Iris pigment epithelial cell (primary cell): ENCODE measurements at places on chromosomes 4 and X.
A peak's percentile ranks its signal among the peaks of the same experiment; 100 is the strongest.

GRCh38 chr4:36402008-36402758 lies 120.8 kb downstream of the DTHD1 start:
- no peak for DNase-seq

DNA sequence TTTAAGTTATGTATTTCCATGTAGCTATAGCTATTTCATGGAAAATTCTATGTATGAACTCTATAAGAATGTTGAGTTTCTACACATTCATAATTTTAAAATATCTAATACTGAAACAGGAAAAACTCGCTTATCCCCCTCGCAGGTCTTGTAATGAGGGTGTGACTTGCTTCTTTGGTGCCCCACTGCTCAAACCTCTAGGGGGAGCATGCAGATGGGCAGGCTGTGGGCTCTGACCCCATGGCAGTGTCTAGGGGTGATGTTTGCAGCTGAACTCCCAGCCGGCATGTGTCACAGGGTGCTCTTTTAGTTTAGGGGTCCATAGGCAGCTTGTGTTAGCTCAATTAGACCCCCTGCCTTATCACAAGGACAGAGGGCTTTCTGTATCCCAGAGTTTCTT lies 1825.7 kb upstream of the ADGRL3 start:
- no peak for DNase-seq

- no peak for DNase-seq
Observed at GRCh38 chr4:165874072-165874790, 1.2 kb downstream of the TLL1 start.

- DNase-seq: no peak
Observed at GRCh38 chr4:22454955-22455354, 60.9 kb downstream of the ADGRA3 start.

- peak; percentile 47 for DNase-seq
Observed at GRCh38 chrX:40175511-40176350, 78.0 kb upstream of the BCOR start.

DNA sequence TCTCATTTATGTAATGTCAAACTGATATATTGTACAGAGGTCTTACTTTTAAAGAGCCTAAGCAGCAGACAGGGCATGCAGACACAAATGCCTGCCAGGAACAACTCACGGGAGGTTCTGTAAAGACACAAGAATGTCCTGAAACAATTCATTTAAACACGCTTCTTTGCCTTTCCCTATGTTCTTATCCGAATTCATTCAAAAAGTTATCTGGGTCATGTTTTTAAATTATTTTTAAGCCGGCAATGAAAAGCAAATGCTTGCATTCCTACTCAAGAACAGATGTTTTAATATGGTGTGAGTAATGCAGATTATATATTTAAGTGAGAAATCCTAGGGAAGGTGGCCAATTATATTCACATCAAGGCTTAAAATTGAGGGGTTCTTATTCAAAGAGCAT lies 192.6 kb downstream of the PDGFC start:
- peak; percentile 59 for DNase-seq

- DNase-seq: no peak
Observed at GRCh38 chrX:23331701-23332100, 2.9 kb upstream of the PTCHD1 start.

DNA sequence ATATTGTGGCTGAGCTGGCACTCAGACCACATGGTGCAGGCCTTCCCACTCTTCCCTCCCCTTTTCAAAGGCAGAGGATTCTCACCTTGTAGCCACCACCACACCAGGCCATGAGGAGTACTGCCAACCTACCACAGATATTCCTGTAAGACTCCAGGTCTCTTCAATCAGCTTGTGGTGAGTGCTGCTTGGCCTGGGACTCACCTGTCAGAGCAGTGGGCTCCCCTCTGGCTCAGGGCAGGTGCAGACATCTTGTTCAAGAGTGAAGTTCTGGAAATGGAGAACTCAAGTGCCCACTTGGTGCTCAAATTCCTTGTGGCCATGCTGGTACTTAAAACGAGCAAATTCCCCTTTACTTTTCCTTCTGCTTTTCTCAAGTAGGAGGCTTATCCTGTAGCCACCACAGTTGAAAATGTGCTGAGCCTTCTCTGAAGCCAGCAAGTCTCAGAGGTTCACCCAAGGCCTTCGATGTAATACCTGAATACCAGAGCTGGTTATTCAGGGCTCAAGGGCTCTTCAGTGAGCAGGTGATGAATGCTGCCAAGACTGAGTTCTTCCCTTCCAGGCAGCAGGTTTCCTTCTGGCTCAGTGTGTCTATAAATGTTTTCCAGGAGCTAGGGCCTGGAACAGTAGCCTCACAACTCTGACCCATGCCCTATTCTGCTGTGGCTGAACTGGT lies 212.9 kb downstream of the TEX13C start:
- no peak for DNase-seq

DNA sequence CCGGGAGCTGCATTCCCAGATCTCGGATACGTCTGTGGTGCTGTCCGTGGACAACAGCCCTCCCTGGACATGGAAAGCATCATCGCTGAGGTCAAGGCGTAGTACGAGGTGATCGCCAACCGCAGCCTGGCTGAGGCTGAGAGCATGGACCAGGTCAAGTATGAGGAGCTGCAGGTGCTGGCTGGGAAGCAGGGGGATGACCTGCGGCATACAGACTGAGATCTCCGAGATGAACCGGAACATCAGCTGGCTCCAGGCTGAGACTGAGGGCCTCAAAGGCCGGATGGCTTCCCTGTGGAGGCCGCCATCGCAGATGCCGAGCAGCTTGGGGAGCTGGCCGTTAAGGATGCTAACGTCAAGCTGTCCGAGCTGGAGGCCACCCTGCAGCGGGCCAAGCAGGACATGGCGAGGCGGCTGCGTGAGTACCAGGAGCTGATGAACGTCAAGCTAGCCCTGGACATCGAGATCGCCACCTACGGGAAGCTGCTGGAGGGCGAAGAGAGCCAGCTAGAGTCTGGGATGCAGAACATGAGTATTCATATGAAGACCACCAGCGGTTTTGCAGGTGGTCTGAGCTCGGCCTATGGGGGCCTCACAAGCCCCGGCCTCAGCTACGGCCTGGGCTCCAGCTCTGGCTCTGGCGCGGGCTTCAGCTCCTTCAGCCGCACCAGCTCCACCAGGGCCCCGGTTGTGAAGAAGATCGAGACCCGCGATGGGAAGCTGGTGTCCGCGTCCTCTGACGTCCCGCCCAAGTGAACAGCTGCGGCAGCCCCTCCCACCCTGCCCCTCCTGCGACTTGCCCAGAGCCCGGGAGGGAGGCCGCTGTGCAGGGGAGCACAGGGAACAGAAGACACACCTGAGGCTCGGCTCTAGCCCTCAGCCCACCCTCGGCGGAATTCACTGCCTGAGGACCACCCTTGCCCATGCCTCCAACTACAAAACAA lies 29.4 kb upstream of the GABRA3 start:
- no peak for DNase-seq

- DNase-seq: peak; percentile 30
Observed at GRCh38 chrX:40727581-40728252, 7.6 kb downstream of the MED14 start.

DNA sequence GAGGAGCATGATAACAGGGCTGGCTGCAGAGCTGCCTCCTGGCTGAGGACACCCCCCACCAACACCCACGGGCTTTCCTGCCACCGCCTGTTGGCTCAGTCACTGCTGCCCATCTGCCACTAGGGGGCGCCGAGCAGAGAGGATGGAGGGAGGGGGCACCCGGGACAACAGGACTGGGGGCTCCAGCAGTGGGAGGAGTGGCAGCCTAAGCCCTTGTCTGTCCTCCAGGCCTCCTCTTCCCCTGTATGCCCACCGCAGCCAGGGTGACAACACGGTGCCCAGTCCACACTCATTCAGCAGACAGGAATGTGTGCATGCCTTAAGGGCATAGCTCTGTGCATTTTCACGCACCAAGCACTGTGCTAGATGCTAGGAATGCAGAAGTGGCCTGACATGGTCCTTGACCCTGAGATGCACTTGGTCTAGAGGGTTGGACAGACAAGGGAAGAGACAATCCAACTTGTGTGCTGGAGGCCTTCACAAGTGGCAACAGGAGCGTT lies 149.9 kb downstream of the AMMECR1 start:
- DNase-seq: no peak

- DNase-seq: no peak
Observed at GRCh38 chrX:143754183-143754582, 33.6 kb upstream of the SPANXN2 start.

DNA sequence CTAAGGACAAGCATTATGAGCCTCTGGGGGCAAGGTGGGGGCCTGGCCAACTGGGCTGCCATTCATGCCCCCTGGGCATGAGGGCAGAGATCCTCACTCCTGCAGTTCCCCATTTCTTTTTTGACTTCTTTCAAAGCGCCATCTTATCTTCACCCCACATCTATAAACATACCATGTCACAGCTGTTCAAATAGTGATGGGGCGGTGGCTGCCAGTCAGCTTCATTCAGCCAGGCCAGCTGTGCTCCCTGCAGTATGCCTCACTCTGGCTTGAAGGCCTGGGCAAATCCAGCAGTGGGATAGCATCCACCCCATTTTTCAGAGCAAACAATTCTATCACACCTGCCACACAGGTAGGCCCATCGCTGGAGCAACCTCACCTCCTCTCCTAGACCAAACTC lies 85.5 kb downstream of the NHSL2 start:
- no peak for DNase-seq

DNA sequence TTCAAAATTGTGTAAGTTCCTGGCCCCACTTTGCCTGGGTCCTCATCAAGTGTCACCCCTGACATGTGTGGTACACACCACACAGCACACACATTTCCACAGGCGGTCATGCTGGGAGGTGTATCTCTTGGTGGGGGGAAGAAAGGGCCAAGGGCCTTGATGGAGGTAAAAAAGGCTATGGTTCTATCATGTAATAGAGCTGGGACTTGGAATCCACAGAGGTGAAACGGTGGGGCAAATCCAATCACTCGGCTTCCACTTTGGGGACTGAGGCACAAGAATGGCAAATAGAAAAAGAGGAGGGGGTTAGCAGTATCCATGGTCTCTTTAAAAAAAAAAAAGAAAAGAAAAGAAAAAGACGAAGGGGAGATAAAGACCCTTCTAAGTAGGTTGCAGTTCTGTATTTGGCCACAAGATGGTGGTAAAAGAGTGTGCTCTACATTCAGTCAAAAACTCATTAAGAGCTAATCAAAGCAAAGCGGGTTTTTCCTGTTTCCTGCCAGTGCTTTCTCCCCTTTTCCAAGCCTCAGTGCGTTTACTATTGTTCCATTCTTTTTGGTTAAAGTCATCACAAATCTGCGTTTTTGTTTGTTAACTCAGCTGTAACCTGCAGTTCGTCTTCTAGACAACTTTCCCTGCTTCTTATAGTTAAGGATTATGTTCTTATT lies 37.0 kb upstream of the ATP6AP2 start:
- DNase-seq: peak; percentile 37

DNA sequence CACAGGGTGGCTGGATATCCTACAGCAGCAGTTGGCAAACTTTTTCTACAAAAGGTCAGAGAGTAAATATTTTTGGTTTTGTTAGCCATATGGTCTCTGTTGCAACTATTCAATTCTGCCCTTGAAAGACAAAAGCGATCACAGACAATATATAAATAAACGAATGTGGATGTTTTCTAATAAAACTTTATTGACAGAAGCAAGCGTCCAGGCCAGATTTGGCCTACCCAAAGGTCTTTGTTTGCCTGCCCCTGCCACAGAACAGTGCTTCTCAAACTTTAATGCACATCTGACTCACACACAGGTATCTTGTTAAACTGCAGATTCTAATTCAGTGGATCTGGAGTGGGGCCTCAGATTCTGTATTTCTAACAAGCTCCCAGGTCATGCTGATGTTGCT lies 621.4 kb upstream of the DIPK2B start:
- peak; percentile 39 for DNase-seq

DNA sequence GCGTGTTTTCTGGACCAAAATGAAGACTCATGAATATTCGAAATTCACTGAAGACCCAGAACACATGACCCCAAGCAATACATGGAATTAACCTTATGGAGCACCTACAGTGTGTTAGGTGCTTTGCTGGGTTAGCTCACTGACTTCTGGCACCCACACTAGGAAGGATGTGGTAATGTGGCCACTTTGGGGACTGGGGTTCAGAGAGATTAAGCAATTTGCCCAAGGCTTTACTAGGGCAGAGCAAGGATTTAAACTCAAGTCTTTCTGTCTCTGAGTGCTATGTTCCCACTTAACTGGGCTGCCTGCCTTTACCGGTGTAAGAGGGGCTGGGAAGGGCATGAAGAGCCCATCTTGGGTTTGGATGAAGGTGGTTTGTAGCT lies 162.0 kb upstream of the ATP6AP2 start:
- no peak for DNase-seq

DNA sequence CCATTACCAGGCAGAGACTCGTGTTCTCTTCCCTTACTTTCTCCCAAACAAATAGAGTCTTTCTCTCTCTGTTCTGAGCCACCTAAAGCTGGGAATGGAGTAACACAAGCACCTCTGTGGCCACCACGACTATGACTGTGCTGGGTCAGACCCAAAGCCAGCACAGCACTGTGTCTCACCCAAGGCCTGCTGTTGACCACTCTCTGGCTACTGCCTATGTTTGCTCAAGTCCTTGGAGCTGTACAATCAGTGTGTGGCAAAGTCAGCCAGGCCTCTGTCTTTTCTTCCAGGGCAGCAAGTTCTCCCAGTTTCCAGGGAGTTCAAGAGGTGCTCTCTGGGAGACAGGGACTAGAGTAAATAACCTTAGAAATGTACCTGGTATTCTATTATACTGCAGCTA lies 239.4 kb downstream of the FAM47A start:
- DNase-seq: no peak

GRCh38 chrX:131802836-131803626 lies 220.1 kb upstream of the STK26 start:
- DNase-seq: no peak

- DNase-seq: no peak
Observed at GRCh38 chrX:44155126-44155525, 181.9 kb upstream of the NDP start.

- DNase-seq: peak; percentile 41
Observed at GRCh38 chr4:182924497-182924896, 7.3 kb upstream of the DCTD start.

- no peak for DNase-seq
Observed at GRCh38 chr4:139978692-139979091, 175.3 kb downstream of the MAML3 start.

DNA sequence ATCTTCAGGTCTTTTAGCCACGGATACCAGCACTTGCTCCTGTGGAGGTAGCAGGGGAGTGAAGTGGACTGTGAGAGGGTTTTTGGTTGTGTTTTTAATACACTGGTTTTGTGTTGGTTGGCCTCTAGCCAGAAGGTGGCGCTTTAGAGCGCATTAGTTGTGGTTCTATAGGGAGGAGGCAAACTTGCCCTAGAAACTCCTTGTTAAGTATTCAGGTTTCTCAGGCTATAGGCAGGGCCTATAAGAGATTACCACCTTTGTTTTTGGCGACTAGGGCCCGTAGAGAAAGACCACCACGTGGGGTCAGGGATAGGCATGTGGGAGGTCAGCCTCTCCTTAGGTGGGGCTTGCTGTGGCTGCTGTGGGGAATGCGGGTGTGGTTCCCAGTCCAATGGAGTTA lies 221.6 kb upstream of the SPANXN4 start:
- DNase-seq: no peak

DNA sequence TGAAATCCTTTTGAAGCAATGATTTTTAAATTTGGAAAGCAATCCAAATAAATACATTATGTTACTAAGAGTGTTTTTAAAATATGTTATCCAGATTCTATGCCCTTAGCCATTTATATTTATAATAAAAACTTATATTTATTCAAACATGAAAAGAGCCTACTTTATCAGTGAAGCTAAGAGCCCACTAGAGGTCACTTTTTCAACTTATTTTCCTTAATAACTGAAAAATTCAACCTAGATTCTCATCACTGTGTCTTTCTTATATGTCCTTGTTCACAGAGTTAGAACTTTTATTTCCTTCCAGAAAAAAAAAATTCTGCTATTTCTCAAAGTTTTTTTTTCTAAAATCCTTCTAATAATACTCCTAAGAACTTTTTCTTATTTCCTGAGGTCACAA lies 23.9 kb downstream of the PRDM8 start:
- no peak for DNase-seq
